ENCODE measurements at places on chromosomes 6 and 20.

- DNase-seq, result no peak
Observed at GRCh38 chr6:81067057-81067456, 685.4 kb downstream of the TENT5A start.

DNA sequence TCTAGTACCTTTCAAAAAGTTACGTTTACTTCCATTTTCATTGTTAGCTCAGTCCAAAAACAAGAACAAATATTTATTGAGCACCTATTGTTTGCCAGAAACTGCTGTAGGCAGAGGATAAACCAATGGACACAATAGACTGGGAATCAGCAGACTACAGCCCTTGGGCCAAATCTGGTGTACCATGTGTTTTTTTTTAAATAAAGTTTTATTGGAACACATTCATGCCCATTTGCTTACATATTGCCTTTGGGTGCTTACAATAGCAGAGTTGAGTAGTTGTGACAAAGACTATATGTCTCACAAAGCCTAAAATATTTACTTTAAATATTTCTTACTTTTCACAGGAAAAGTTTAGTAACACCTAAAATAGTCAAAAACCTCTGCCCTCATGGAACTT, 216.1 kb downstream of the COL9A1 start:
- DNase-seq, result no peak

DNA sequence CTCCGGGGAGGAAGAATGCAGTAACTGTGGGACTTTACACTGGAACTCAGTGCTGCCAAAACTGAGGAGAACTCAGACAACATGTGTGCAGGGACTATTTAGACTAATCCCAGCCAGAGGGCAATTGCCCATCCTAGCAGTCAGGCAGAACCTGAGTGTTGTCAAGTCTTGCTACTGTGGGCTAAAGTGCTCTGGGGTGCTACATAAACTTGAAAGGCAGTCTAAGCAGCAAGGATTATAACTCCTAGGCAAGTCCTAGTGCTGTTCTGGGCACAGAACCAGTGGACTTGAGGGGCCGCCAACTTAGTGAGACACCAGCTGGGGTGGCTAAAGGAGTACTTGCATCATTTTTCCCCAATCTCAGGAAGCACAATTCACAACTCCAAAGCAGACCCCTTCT, 363.8 kb upstream of the PTCHD4 start:
- DNase-seq, result no peak

- DNase-seq, result no peak
Observed at GRCh38 chr6:96186094-96186493, 170.3 kb downstream of the FUT9 start.

- no peak for DNase-seq
Observed at GRCh38 chr20:39248171-39248861, 286.2 kb downstream of the DHX35 start.

DNA sequence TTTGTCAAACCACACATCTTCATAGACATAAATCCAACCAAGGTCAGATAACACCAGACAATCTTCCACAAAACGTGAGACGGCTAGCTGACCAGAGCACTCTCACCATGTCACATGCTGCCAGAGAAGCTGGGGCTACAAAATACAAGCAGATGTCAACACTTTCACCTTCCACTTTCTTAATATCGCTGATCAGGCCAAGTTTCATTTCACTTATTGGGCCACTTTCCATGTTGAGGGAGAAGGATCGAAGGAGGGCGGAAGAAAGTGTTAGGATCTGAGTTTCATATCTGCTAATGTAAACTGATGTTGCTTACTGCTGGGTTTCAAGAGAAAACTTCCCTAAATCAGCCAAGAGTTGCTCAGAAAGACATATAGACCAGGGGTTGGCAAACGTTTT, 177.0 kb upstream of the PRDM1 start:
- DNase-seq, result no peak

DNA sequence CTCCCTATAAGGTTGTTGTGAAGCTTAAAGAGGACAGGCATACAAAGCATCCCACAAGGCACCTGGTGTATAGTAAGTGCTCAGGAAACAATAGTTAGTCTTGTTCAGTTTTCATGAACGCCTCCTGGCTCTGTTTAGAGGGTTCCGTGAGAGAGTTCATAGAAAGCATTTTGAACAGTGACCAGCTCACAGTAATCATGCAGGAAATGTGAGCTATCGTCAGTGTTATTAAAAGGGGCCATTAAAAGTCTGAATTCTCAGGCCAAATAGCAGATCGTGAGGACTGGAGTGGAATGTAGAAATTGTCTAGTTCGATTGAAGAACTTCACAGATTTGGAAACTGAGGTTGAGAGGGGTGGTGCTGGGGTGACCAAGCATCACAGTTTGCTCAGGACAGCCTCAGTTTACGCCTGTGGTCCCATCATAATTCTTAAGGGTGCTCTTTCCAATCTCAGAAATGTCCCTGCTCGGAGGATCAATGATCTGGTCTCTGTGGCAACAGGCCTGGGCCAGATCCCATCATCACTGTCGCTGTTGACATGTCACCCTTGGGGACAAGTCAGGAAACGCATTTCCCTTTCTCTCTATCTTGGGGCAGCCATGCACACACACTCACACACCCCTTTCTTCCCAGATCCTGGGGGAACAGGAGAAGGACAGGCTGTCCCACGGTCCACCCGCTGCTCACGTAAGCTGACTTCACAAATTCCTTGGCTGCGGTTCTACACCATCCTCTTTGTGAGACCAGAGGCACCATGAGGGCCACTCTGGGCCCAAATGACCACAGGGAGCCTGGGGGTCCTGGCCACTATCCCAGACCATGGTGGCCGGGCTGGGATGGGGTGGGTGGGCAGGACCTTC, 7.2 kb downstream of the TGM2 start:
- DNase-seq, result no peak
